ENCODE measurements at places on chromosomes 7 and 10. TPM values are rescaled to one million over a fixed set of nuclear protein-coding genes. Genes with fewer than 3 reads are reported as not detected.

The EVX1 gene
- not detected for polyA plus RNA-seq

The CCL24 gene
- polyA plus RNA-seq = not detected

The TMEM130 gene
- polyA plus RNA-seq = 37.0 TPM

The HIPK2 gene
- 14.0 TPM for polyA plus RNA-seq

The ADCYAP1R1 gene
- 1.1 TPM for polyA plus RNA-seq

The MMP21 gene
- polyA plus RNA-seq = not detected

The DNAJC12 gene
- polyA plus RNA-seq = 151 TPM

The IGFBP1 gene
- not detected for polyA plus RNA-seq

The ZCCHC24 gene
- polyA plus RNA-seq = 2.1 TPM

The ZNF775 gene
- 0.38 TPM for polyA plus RNA-seq

Data from Purkinje cell (primary cell).